Heart left ventricle (tissue), 16 donors: ENCODE measurements at places on chromosomes 7 and 10. TPM values are rescaled to one million over a fixed set of nuclear protein-coding genes. Genes with fewer than 3 reads are reported as not detected.

ATOH7 gene
- not detected for polyA plus RNA-seq

ADAMTS14 gene
- 0.11 TPM for polyA plus RNA-seq

DGKB gene
- 0.08 TPM for polyA plus RNA-seq

NOD1 gene
- polyA plus RNA-seq: 11.2 TPM

NAT16 gene
- polyA plus RNA-seq: not detected

SPDYE9 gene
- not detected for polyA plus RNA-seq

NEURL1 gene
- polyA plus RNA-seq: 0.07 TPM

SCIN gene
- not detected for polyA plus RNA-seq

ANKRD30A gene
- not detected for polyA plus RNA-seq

RARRES2 gene
- 9.2 TPM for polyA plus RNA-seq

CHN2 gene
- 47.1 TPM for polyA plus RNA-seq

HYAL4 gene
- polyA plus RNA-seq: not detected

CCL24 gene
- polyA plus RNA-seq: not detected

NXPH1 gene
- not detected for polyA plus RNA-seq

TMEM176A gene
- polyA plus RNA-seq: 17.9 TPM

FEZF1 gene
- polyA plus RNA-seq: not detected

SLC13A1 gene
- not detected for polyA plus RNA-seq

ARL4A gene
- 25.9 TPM for polyA plus RNA-seq

UBE3C gene
- polyA plus RNA-seq: 47.2 TPM

CAPZA2 gene
- polyA plus RNA-seq: 178 TPM
